Vagina (tissue), 2 donors: ENCODE measurements at places on chromosomes 12 and 14.

GRCh38 chr14:77024171-77024691, 4.3 kb downstream of the IRF2BPL start:
- no peak for DNase-seq

DNA sequence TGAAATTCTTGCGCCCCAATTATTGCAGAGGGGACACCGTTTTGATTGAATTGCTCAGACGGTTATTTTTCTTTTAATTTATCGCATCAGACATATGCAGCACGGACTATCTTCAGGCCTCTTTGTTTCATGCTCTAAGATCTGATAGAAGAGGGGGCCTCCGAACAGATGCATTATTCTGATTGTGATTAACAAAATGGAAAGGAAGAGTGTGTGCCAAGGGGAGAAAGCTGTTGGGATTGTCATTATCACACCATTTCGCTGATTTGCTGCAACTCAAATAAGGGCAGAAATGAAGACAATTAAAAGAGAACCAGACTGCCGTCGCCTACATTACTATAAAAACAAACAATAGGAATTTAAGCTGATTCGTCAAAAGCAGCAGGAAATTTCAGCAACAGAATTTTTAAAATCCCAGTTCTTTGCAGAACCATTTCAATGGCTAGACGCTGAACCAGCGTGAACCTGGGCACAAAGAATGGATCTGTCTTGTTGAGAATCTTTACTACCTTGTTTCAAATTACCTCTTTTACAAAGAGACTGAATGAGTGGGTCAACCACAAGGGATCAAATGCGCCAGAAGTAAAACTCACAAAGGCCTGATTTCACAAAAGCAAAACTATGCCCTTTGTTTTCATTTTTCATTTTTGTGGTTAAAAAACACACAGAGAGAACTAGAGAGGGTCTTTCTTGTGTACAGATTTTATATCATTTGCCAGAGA, 30.6 kb downstream of the TMEM132D start:
- no peak for DNase-seq

- no peak for DNase-seq
Observed at GRCh38 chr12:96571101-96571862, 81.9 kb downstream of the CFAP54 start.

DNA sequence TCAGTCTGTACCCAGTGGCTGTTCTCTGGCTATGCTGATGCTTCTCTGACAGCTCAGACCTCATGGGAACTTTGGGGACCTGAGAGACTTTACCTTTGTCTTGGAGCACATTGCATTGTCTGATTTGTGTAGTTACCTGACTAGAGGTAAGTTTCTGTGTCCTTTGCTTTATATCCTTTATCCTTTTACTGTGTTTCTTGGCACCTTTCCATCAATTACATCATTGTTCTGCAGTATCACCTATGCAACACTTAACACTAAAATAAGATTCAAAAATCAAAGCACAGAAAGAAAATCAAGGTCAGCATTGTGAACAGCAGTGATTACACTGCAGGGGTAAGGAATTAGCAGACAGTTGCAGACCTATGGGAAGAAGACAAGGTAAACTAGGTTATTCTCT, 43.8 kb downstream of the SLC35F4 start:
- DNase-seq, result no peak

DNA sequence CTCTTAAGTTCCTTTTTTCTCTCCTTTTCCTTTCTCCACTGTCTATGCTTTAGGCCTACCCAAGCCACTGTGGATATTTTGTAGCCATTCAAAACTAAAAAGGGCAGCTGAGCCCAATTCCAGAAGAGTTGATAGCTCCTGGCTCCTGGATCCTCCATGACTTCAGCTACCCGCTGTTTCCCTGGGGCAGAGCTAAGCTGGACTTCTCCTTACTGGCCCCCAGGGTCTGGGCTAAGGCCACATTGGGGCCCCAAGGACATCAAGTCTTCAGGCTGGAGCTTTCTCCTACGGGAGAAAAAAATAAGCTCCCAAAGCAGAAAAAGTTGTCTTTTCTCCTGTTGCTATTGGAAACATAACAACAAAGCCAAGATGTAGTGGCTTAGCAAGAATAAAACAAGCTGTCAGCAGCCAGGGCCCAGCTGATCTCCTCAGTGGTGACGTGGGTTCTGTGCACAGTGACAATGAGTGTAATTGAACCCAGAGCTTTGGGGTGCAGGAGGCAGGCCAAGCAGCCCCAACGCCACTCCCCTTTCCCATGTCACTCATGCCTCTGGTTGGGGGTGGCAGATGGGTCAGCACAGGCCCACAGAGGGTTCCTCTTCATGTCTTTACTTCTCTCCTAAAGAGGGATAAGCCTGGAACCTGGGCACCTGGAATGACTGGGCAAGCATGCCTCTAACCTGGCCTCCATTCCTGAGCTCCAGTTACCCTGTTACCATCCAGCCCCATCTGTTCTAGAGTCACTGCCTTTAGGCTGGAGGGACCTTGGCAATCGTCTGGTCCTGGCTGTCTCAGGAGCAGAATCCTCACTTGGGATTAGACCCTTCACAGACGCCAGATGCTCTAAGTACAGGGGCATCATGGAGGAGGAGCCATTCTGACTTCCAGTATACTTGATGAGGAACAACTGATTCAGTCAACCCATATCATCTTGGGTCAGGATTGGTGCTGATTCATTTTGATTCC, 171.2 kb downstream of the ZFP36L1 start:
- peak; percentile 86 for DNase-seq

DNA sequence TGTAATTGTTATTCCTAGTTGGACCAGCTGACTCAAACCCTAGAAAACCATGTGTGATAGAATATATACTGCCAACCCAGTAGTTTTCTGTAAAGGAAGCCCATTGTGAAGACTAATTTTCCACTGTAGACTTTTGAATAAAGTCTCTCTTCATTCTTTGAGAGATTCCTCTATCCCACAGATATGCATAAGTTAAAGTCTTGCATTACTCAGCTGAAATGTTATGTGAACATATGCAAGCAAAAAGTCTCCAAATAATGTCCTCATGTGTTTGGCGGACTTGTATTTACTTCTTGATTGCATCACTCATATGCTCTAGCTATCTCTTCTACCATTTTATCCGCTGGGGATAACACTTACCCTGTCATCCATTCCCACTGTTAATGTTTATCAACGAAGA, 35.1 kb upstream of the OTOGL start:
- DNase-seq, result no peak

GRCh38 chr12:41528874-41529273, 340.8 kb downstream of the PDZRN4 start:
- no peak for DNase-seq

- no peak for DNase-seq
Observed at GRCh38 chr12:109995361-109995685, 845 bp downstream of the GIT2 start.

DNA sequence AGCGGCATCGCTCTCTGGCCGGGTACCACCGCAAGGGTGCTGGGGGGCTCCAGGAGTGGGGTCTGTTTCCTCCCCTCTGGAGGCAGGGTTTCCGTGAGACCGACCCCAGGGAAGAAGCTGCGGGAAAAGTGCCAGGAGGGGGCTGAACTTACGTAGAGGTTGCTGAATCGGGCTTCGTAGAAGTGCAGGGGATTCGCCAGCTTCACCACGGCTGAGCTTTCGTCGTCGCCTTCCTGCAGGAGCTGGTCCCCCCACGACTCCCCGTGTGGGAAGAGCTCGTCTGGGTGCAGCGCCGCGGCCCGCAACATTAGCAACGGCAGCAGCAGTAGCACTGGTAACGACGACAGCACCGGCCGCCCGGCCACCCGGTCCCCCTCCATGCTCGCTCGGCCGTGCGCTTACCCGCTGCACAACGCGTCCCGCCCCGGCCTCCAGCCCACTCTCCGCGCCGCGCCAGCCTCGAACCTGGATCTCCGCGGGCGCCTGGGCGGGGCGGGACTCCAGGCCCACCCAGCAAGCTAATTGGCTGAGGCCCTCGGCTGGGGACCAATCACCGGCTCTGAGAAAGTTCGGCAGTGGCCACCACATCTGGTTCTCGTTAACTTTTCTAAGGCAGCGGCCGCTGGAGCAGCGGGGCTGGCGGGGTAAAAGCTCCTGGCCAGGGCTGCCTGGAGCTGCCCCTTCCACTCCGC, at the start of gene NID2:
NID2 (minus strand) TSS at position 445 of the 692 bp plus-strand sequence; CDS start at position 380, 65 bp downstream.
- DNase-seq, result no peak

DNA sequence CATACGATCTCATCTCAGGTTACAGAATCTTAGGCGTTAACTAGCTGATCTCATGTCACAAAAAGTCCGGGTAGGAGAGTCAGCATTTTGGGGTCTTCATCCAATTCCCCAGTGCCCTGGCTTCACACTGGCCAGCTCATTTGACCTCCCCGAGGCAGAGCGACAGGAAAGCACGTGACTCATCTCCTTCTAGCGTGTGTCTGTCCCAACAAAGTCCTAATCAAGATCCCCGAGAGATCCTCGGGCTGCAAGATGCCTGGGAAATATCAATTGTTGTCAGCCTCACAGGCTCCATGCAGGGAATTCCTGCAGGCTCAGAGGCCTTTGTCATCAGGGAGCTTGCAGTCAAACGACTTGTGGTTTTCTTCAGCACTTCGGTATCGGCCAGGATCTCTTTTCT, 57.5 kb downstream of the ZNF664 start:
- DNase-seq, result no peak

DNA sequence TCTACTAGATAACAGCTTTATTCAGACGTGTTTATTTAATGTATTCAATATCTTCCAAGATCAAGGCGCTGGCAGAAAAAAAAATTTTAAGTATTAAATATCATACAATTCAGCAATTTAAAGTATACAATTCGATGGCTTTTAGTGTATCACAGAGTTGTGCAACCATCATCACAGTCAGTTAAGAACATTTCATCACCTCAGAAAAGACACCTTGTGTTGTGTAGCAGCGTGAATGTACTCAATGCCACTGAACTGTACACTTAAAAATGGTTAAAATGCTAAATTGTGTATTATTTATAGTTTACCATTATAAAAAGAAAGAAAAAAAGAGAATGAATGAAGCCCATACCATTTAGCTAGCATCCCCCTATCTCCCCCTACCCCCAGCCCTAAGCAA, 96.4 kb downstream of the RIN3 start:
- DNase-seq, result no peak

- DNase-seq, result peak; percentile 92
Observed at GRCh38 chr12:14885718-14886221, at the start of gene MGP. TSS of gene MGP (minus strand) at chr12:14885854. CDS start at chr12:14885791, 63 bp downstream.

DNA sequence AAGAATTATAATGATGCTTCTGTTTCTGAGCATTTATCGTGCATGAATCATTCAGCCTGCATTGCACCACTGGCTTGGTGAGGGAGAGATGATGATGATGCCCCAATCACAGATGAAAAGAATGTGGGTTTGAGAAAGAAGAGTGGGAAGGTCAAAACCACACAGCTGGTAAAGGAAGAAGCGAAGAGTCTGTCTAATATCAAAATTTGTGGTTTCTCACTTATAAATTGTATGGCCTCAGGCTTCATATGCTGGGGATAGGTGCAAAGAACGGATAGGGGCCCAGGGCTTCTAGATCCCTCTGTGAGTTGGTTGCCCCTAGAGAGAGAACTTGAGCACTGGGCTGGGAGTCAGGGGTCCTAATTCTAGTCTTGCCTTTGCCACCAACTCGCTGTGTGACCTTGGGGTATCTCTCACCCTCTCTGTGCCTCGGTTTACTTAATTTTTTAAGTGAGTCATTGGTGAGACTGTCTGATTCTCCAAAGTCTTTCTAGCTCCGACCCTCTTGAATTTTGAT, 2.2 kb downstream of the OASL start:
- DNase-seq, result no peak

DNA sequence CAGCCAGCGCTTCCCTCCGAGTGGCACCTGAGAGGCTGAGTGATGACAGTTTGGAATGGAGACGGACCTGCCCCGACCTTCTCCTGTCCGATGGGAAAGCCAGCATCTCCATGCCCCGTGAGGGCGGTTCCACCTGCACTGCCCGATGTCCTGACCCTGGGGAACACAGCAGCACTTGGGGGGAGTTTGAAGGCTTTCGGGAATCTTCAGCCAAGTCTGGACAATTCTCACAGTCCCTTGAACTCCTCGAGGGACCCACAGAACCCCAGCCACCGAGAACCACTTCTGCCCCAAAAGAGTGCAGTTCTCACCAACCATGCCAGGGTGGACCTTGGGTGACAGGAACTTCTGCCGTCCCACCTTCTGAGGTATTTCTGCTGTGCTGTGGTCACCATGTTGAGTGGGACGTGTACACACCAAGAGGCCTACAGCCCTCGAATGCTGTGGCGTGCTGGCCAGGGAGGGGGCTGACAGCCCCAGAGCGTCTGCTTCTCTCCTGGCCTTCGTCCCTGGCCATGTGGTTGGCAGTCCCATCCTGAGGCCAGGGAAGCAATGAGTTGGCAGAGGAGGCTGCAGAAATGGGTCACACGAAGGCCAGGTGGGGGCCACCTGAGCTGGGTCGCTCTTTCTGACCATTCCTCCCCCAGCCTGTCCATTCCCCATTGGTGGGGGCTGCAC, 1.0 kb downstream of the CLBA1 start:
- no peak for DNase-seq

- no peak for DNase-seq
Observed at GRCh38 chr14:104708606-104709268, 15.3 kb upstream of the ADSS1 start.

- no peak for DNase-seq
Observed at GRCh38 chr14:97319691-97320090, 522.5 kb downstream of the VRK1 start.

- DNase-seq, result no peak
Observed at GRCh38 chr12:67630373-67631088, 18.0 kb upstream of the DYRK2 start.

DNA sequence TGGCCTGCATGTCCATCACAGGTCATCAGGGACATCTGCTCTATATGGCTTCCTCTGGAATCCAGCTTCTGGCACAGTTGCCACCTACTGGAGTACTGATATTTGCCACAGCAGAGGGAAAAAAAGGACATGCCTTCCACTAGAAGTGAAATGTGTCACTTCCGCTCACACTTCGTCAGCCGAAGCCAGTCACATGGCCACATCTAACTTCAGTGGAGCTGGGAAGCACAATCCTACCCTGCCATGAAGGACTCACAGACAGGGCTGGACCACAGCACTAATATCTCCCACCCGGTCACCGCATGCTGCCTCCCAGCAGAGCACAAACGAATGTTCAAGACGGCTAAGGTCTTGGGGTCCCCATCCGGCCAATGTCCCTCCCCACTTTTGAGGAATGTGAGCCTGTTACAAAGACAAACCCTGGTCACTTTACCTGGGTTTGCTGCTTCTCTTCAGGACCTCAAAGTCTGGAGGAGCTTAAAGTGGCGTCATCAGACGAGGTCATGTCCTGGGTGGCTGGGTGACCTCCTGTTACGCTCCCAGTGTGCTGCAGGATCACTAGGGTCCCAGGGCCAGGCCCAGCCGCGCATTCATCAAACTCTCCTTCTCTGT, 98.6 kb downstream of the GCH1 start:
- DNase-seq, result peak; percentile 46

DNA sequence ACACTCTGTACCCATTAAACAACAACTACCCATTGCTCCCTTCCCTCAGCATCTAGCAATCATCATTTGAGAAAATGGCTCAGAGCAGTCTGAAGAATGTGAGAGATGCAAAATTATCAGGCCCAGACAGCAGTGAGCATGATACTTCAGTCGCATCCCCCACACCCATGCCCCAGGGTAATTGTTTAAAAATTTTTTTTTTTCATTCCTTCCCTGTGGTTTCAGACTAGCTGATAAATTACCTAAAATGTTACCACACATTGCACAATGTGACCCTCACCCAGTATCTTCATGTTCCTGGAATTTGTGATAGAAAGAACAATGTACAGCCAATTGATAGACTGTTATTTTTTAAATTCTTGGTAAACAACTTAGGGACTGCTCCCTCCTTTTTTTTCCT, 11.3 kb upstream of the USP15 start:
- DNase-seq, result no peak

- DNase-seq, result no peak
Observed at GRCh38 chr14:88706425-88706824, 86.3 kb downstream of the EML5 start.

- no peak for DNase-seq
Observed at GRCh38 chr12:20525064-20525610, 156.8 kb downstream of the PDE3A start.
